ENCODE measurements at places on chromosomes 11 and 22. TPM values are rescaled to one million over a fixed set of nuclear protein-coding genes. Genes with fewer than 3 reads are reported as not detected.

Gene SLN
- not detected for total RNA-seq

Gene SERPING1
- total RNA-seq, result 16.4 TPM

Gene FGF19
- not detected for total RNA-seq

Gene SLC22A6
- total RNA-seq, result not detected

Gene OTUB1
- 55.8 TPM for total RNA-seq

Gene INS
- total RNA-seq, result not detected

Gene HPX
- total RNA-seq, result 0.14 TPM

Gene CHRNA10
- total RNA-seq, result 0.66 TPM

Gene EXPH5
- 0.22 TPM for total RNA-seq

Gene TSPAN32
- not detected for total RNA-seq

Gene FLRT1
- total RNA-seq, result 0.44 TPM

Gene OR51B4
- total RNA-seq, result not detected

Gene TTC28
- total RNA-seq, result 29.3 TPM

Gene BAIAP2L2
- 3.4 TPM for total RNA-seq

Gene CRYBB3
- not detected for total RNA-seq

Gene RFPL1
- total RNA-seq, result not detected

Gene E2F8
- total RNA-seq, result 1.7 TPM

Gene APOA5
- total RNA-seq, result not detected

Gene NEU3
- total RNA-seq, result 8.2 TPM

Gene MRPL49
- total RNA-seq, result 53.4 TPM

Gene CCDC87
- total RNA-seq, result 0.29 TPM
